ENCODE measurements at places on chromosomes 5 and 9.

DNA sequence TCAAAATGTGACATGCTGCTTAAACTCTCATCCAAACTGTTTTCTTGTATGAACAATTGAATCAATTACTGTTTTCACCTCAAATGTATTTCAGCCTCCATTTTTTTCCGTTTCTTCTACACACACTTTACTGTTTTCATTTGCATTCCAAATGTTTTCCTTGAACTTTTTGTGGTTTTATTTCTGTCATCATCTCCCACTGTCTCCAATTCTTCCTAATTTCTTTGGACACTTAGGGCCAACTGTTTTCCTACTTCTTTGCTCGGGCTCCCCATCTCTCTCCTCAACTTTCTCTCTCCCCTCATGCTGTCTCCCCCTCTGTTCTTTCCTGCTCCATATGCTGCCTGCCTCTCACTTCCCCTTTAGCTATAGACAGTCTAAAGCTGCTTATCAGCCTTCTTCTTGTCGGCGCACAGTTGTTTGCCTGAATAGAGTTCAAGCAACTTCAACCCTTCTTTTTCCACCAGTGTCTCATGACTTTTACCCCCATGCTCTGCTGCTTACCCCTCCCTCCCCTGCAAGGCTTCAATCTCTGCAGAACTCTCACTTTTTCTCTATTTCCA, 443.4 kb downstream of the DTWD2 start:
- H3K27ac ChIP-seq, result no peak overlapping the region
- no peaks in the 10 kb centered on the region for H3K27me3 ChIP-seq
- no peak overlapping the region for H3K4me3 ChIP-seq
- no peak for DNase-seq
- H3K36me3 ChIP-seq, result no peaks in the 10 kb centered on the region

DNA sequence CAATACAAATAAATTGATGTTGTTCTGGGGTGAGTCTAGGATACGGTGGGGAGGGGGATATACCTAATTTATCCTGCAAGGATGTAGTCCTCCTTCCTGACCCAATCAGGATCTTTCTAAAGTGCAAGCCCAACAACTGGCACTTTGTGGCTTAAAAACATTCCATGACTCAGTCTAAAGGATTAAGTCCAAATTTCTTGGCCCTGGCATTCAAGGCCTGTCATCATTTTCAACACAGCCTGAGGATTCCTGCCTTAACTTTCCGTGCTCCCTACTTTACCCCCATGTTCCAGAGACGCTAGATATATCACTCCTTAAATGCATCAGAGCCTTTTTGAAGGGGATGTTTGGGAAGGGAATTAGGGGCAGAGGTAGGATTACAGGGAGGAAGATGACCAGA, 1.0 kb downstream of the FAM221B start:
- H3K36me3 ChIP-seq, result no peaks in the 10 kb centered on the region
- no peak overlapping the region for H3K4me3 ChIP-seq
- no peak overlapping the region for H3K27ac ChIP-seq
- H3K27me3 ChIP-seq, result no peaks in the 10 kb centered on the region
- H3K4me1 ChIP-seq, result peaks cover 15% of the 10 kb centered on the region

GRCh38 chr9:33162721-33163311, 4.3 kb downstream of the B4GALT1 start:
- peaks cover 63% of the 10 kb centered on the region for H3K4me1 ChIP-seq
- H3K27me3 ChIP-seq, result no peaks in the 10 kb centered on the region
- no peak overlapping the region for H3K27ac ChIP-seq
- DNase-seq, result no peak
- no peaks in the 10 kb centered on the region for H3K36me3 ChIP-seq

GRCh38 chr5:146820987-146821386, 57.6 kb downstream of the PPP2R2B start:
- no peak overlapping the region for H3K4me3 ChIP-seq
- no peaks in the 10 kb centered on the region for H3K36me3 ChIP-seq
- no peaks in the 10 kb centered on the region for H3K27me3 ChIP-seq
- H3K4me1 ChIP-seq, result no peaks in the 10 kb centered on the region
- no peak overlapping the region for H3K27ac ChIP-seq

- H3K27me3 ChIP-seq, result no peaks in the 10 kb centered on the region
- DNase-seq, result peak; percentile 25
- H3K27ac ChIP-seq, result no peak overlapping the region
- H3K4me3 ChIP-seq, result no peak overlapping the region
- H3K36me3 ChIP-seq, result no peaks in the 10 kb centered on the region
These were observed 131.4 kb downstream of the CCDC192 start for GRCh38 chr5:127834554-127834953.

- H3K4me3 ChIP-seq, result no peak overlapping the region
- no peaks in the 10 kb centered on the region for H3K36me3 ChIP-seq
- peak; percentile 76 for DNase-seq
- peaks cover 25% of the 10 kb centered on the region for H3K4me1 ChIP-seq
These were observed 43.5 kb upstream of the DNAH5 start for GRCh38 chr5:13987843-13988464.

DNA sequence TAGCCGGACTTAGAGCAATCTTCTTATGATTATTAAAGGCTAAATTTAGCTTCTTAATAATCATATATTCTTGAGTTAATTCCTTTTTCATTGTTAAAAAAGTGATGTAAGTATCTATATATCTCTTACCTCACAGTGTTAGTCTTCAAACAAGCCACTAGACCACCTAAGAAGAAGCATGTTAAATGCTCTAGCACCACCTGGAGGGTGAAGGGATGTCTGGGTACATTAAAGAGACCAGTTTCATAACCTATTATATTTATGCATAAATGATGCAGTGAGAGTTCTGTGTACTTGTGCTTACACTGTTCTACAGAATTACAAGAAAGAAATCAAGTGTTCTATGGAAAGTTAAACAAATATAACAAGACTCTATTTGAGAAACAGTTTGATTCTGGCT, 55.9 kb upstream of the SLCO6A1 start:
- H3K4me1 ChIP-seq, result no peaks in the 10 kb centered on the region
- no peaks in the 10 kb centered on the region for H3K27me3 ChIP-seq
- DNase-seq, result peak; percentile 12

GRCh38 chr5:124742983-124743601, 3.3 kb downstream of the ZNF608 start:
- H3K4me3 ChIP-seq, result peak overlapping the region; percentile 64
- DNase-seq, result peak; percentile 74
- H3K36me3 ChIP-seq, result no peaks in the 10 kb centered on the region
- H3K27me3 ChIP-seq, result no peaks in the 10 kb centered on the region
- peaks cover 20% of the 10 kb centered on the region for H3K4me1 ChIP-seq
- peak overlapping the region; percentile 67 for H3K27ac ChIP-seq
